ENCODE measurements at places on chromosomes 6 and 20. TPM values are rescaled to one million over a fixed set of nuclear protein-coding genes. Genes with fewer than 3 reads are reported as not detected.

GRCh38 chr20:24619212-24619611 lies 149.8 kb downstream of the SYNDIG1 start:
- peaks cover 13% of the 10 kb centered on the region for H3K4me1 ChIP-seq
- DNase-seq, result no peak
- no peak overlapping the region for H3K4me3 ChIP-seq
- peaks cover 5% of the 10 kb centered on the region for H3K27me3 ChIP-seq
- no peak overlapping the region for H3K27ac ChIP-seq

- H3K4me3 ChIP-seq, result no peak overlapping the region
- H3K27ac ChIP-seq, result no peak overlapping the region
- no peaks in the 10 kb centered on the region for H3K27me3 ChIP-seq
- no peaks in the 10 kb centered on the region for H3K36me3 ChIP-seq
Measured at GRCh38 chr6:73088138-73088813, 137.0 kb downstream of the KHDC1L start.

GRCh38 chr6:107082045-107082444 lies 33.3 kb downstream of the BEND3 start:
- no peak overlapping the region for H3K27ac ChIP-seq
- no peak for DNase-seq
- no peaks in the 10 kb centered on the region for H3K27me3 ChIP-seq
- no peaks in the 10 kb centered on the region for H3K36me3 ChIP-seq

DNA sequence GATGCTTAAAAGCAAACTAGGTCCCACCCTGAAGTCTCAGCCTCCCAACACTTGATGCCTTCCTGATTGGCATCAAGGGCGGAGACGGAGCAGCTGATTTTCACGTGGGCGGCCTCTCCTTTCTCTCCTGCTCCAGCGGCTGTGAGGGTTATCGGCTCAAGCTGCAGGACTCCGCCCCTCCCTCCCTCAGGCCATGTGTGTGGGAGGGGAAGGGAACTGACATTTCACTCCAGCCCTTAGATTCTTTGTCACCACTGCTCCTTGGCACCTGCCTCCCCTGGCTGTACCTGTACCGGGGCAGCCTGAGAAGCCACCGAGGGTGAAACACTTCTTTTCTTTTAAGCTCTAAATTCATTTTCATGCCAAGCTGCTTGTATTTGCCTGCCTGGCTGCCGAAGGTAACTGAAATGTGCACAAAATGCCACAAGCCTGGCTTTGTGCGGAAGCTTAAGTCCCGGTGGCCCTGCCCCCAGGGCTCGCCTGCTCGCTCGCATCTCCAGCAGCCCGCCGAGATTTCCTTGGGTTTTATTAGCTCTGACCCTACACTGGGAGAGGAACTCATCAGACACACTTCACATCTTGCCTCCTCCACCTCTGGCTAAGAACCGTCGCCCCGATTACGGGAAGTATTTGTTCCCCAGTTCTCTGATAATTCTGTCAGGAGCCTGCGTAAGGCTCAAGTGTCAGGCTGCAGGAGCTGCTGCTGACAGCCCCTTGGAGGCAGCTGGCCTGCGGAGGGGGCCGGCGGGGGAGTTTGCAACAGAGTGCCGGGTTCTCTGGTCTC lies 9.6 kb upstream of the CPNE5 start:
- no peaks in the 10 kb centered on the region for H3K36me3 ChIP-seq
- peaks cover 87% of the 10 kb centered on the region for H3K4me1 ChIP-seq
- peak overlapping the region; percentile 44 for H3K4me3 ChIP-seq
- DNase-seq, result peak; percentile 77
- H3K27me3 ChIP-seq, result no peaks in the 10 kb centered on the region
- peak overlapping the region; percentile 92 for H3K27ac ChIP-seq

DNA sequence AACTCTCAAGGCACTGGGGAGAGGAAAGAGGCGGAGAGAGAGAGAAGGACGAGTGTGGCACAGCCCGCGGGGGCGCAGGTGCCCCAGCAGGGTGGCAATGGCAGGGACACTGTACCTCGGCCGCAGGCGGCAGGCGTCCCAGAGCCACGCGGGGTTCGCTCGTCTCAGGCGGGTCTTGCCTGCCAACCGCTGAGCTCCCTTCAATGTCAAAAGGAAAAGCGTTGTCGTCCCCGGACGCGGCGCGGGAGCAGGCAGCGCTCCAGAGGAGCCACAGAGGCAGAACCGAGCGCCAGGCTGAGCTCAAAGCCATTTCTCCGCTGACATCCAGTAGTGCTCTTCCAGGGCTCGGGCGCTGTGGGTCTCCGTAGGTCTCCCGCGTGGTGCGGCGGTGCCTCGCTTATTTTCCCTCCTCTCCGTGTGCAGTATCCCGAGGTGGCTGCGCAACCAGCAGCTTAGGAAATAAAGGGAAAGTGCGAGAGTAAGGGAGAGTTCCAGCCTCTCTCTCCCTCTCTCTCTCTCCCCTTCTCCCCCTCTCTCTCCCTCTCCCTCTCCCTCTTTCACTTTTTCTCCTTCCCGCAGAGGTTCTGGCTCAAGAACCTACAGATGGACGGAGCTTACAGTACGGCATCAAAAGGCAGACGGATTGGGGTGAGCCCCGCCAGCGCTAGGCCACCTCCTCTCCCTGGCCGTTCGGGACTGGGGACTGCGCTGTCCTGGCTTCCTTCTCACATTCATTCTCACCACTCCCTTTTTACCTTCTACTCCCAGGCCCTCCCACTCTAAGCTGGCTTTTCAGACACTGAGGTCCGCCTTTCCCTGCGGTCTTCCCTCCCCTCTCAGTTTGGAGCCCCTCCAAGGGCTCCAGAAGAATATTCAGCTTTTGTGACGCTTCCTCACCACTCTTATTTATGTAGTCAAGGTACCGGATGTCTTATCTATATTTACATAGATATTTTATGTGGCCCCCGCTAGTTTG lies at the start of gene LAMA4:
TSS of gene LAMA4 (minus strand) at position 727 of the 976 bp plus-strand sequence. CDS start at position 310, 417 bp downstream.
- DNase-seq, result peak; percentile 66
- H3K27me3 ChIP-seq, result no peaks in the 10 kb centered on the region
- peak within 1 kb of the TSS; percentile 88 for H3K4me3 ChIP-seq
- H3K36me3 ChIP-seq, result no peaks in the 10 kb centered on the region

- peak overlapping the region; percentile 39 for H3K27ac ChIP-seq
- no peak for DNase-seq
- no peaks in the 10 kb centered on the region for H3K27me3 ChIP-seq
- no peak overlapping the region for H3K4me3 ChIP-seq
Measured at GRCh38 chr6:125828476-125829039, 37.8 kb downstream of the NCOA7 start.

DNA sequence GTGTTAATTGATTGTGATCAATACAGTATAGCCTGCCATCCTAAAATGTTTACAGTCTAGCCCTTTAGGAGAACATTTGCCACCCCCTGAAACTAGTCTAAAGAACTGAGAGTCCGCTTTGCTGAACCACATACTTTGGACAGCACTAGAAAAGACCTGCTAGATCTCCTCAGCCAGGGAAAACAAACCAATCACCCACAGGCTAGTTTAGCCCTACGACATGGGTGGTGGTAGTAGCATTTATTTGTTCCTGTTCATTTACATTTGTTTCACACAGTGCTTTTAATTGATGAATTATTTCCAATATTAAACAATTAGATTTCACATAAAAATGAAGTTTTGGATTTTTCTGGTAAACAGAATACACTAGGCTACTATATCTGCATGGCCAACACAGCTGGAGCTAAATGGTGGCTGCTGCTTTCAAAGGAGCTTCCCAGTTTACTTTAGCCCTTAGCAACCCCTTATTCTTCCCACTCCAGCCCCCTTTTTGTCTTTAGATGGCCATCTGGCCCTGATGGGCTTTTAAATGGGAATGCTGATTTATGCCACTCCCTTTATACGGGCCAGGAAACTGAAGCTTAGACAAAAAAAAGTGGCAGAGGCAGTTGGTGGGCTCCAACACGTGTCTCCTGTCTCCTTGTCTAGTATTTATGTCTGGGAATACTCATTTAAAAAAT lies 72.4 kb downstream of the ADGRG6 start:
- H3K27ac ChIP-seq, result peak overlapping the region; percentile 27
- DNase-seq, result no peak
- peaks cover 38% of the 10 kb centered on the region for H3K4me1 ChIP-seq

The SLC2A10 gene
- 2.8 TPM for total RNA-seq

The OPRM1 gene
- not detected for total RNA-seq
